ENCODE measurements at places on chromosomes 7 and 10. TPM values are rescaled to one million over a fixed set of nuclear protein-coding genes. Genes with fewer than 3 reads are reported as not detected.

ADAP1 gene
- 0.58 TPM for polyA plus RNA-seq

TUBB8 gene
- 0.18 TPM for polyA plus RNA-seq

RPP38 gene
- polyA plus RNA-seq, result 9.0 TPM

DNTT gene
- polyA plus RNA-seq, result not detected

INA gene
- polyA plus RNA-seq, result 0.29 TPM

WNT16 gene
- not detected for polyA plus RNA-seq

KIF11 gene
- 4.7 TPM for polyA plus RNA-seq

SORCS1 gene
- not detected for polyA plus RNA-seq

FAM171A1 gene
- polyA plus RNA-seq, result 56.3 TPM

LDB3 gene
- polyA plus RNA-seq, result not detected

IGFBP1 gene
- 0.56 TPM for polyA plus RNA-seq

NKX1-2 gene
- polyA plus RNA-seq, result not detected

TRPV5 gene
- polyA plus RNA-seq, result not detected

OR6B1 gene
- not detected for polyA plus RNA-seq
